ENCODE measurements at places on chromosomes 11 and 22. TPM values are rescaled to one million over a fixed set of nuclear protein-coding genes. Genes with fewer than 3 reads are reported as not detected.

- no peak for DNase-seq
These were observed 48.8 kb downstream of the PACS1 start for GRCh38 chr11:66118847-66119246.

- no peak for DNase-seq
These were observed 35.4 kb downstream of the SLC1A2 start for GRCh38 chr11:35383953-35384352.

DNA sequence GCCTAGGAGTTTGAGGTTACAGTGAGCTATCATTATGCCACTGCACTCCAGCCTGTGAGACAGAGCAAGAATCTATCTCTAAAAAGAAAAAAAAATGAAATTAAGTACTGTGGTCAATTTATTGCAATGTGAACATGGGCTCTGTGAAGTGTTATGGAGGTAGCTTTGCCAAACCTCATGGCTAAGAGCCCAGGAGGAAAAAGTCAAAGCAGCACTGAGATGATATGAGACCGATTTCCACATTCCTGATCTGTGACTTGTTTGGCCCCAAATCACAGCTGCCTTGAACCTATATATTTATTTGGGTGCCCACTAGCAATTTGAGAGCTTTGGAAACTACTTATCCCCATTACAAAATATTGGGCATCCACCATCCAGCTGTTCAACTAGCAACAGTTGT is 29.8 kb upstream of the TMEM135 start:
- DNase-seq: no peak

GRCh38 chr11:131665344-131665968 is 295.0 kb downstream of the NTM start:
- no peak for DNase-seq

GRCh38 chr22:24807284-24807950 is 1.4 kb downstream of the SGSM1 start:
- peak; percentile 29 for DNase-seq

- DNase-seq: no peak
These were observed 29.6 kb downstream of the ZBED4 start for GRCh38 chr22:49883294-49883640.

- no peak for DNase-seq
These were observed 135.2 kb downstream of the MAML2 start for GRCh38 chr11:96207459-96208449.

GRCh38 chr22:43720716-43721115 is 91.4 kb downstream of the EFCAB6 start:
- no peak for DNase-seq

DNA sequence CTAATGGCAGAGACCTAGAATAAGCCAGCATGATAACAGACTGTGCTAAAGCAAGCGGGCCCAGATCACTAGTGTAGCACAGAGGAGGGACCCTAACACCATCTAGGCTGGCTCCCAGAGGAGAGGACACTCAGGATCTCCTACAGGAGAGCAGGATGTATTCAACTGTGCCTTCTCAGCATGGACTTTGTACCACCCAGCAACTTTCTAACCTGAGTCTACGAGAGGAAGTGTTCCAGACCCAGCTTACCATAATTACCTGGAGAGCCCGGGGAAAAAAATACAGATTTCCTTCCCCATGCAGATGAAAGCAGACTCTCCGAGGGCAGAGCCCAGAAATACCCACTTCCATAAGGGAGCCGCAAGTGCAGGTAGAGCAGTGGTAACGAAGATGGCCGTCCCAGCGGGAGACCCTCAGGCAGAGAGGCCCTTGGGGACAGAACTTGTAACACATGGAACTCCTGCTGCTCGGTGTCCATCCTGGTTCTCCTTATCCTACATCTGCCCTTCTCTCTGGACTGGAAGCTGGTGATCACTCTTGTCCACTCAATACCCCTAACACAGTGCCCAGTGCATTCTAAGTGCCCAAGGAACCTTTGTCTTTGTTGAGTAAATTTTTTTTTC is 20.2 kb downstream of the DDX25 start:
- DNase-seq: no peak

- DNase-seq: no peak
These were observed 27.5 kb downstream of the ZBTB16 start for GRCh38 chr11:114087025-114087424.

Gene DDTL
- total RNA-seq: 0.84 TPM

Gene KRTAP5-8
- not detected for total RNA-seq

Gene ANKK1
- 0.24 TPM for total RNA-seq

Gene NOL12
- 21.6 TPM for total RNA-seq
